ENCODE measurements at places on chromosomes 4 and X.

GRCh38 chr4:10006601-10007435, 14.5 kb downstream of the SLC2A9 start:
- DNase-seq, result no peak

DNA sequence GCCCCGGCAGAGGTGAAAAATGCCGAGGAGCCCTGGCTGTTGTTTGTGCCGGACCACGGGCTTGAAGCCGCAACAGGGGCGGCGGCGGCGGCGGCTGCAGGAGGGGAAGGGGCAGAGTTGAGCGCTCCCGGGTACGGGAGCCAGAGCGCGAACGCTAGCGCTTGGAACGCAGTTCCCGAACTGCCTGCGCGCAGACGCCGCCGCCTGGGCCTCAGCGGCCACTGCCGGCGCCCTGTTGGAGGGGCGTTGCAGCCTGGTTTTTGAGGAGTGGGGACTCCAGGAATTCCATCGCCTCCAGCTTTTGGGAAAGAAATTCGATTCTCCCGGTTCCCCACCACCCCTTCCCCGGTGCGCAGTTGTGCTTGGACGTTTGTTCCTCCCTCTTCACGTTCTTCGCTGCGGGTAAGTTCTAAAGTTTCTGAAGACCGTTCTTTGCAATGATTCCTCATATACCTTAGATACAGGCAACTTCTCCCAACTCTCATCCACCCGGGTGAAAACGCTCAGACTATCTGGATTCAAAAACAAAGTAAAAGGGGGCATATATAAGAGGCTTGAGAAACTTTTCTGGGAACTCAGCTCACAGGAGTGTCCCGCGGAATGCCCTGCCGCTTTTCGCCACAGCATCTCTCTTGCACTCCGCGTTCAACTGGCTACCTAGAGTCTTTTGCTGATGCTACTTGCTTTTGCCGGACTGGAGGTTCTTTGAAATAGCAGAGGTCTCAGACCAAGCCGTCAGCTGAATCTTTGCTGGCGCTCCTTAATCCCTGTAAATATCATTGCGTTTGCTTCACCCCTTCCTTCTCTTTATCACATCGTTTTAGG, 1.0 kb downstream of the FAT4 start:
- DNase-seq, result no peak

DNA sequence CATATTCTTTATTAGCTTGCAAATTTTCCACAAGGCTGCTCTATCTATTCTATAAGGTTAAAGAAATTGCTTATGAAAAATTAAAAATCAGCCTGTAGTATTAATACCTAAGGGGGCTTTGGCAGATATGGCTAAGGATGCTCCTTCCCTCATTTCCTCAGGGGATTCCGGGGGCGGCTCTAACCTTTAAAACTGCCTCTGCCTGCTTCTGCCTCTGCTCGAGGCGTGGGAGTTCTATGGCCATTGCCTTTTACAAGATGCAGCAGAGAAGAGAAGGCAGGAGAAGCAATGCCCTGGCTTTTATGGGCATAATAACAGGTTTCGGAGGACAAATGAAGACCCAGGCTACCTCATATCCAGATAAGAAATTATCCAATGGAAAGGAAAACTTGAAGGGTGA, 8.6 kb upstream of the CDKN2AIP start:
- no peak for DNase-seq

DNA sequence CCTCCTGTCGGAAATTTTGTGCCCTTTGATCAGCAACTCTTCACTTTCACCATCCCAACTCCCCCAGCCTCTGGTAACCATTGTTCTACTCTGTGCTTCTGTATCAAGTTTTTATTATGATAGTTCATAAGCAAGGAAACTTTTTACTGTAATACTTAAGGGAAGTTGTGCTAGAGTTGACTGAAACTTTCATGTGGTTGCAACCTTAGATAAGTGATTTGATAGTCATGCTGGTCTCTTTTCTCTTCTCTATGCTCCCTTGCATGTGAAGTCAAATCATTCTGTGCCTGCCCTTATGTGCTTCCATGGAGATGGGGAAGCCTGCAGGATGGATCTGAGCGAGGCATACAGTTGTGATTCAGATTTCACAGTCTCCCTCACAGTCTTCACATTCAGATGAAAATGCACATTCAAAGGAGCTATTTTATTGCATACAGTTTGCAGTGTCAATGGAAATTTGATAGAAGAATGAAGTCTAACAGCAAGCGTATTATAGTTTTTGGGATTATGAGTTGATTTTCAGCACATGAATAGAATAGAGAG, 1428.3 kb upstream of the TENM3 start:
- DNase-seq, result no peak

- no peak for DNase-seq
Observed at GRCh38 chr4:6549445-6549844, 25.5 kb upstream of the MAN2B2 start.

- no peak for DNase-seq
Observed at GRCh38 chr4:90234916-90235547, 107.8 kb downstream of the CCSER1 start.

- no peak for DNase-seq
Observed at GRCh38 chr4:168598191-168598590, 101.3 kb downstream of the PALLD start.

DNA sequence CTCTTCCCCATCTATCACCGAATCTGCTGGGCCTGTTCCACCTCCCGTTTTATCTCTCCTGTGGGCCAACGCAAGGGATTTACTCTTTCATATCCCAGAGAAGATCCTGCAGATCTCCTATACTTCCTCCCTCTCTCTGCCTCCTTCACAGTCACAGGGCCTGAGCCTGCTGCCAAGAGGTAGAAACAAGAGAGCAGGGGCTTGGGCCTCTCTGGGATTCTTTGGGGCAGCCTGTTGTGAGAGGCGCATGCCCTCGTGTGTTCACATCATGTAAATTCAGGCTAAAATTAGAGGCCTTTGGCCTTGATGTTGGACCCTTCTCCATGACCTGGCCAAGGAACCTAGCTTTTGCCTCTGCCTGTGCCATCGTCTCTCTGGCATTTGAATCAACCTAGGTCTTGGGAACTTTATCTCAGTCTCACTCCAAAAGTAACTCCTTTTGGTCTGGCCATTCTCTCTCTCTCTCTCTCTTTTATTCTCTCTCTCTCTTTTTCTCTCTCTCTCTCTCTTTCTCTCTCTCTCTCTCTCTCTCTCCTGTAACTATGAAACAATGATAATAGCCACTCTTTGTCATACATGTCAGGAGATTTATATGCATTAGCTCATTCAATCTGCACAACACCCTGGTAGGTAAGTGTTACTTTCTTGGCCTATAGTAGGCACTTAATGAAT, 20.0 kb upstream of the EFNB1 start:
- no peak for DNase-seq

DNA sequence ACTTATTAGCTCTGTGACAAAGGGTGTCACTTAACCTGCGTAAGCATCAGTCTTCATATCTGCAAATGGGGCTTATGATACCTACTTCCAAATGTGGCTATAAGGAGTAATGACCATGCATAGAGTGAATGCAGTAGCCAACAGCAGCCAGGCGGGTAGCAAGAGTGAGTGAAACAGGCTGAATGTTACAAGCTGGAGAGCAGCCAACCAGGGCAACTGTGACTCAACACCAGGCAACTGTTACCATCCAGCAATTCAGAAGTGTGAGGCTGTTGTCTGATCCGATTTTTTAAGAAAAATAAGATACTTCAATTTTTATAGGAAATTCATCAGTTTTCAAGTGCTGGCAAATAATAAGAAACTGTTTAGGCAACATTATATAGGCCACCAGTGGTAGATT, 270.2 kb upstream of the TAPT1 start:
- DNase-seq, result no peak

- DNase-seq, result no peak
Observed at GRCh38 chr4:152010710-152011079, 249.9 kb upstream of the GATB start.

DNA sequence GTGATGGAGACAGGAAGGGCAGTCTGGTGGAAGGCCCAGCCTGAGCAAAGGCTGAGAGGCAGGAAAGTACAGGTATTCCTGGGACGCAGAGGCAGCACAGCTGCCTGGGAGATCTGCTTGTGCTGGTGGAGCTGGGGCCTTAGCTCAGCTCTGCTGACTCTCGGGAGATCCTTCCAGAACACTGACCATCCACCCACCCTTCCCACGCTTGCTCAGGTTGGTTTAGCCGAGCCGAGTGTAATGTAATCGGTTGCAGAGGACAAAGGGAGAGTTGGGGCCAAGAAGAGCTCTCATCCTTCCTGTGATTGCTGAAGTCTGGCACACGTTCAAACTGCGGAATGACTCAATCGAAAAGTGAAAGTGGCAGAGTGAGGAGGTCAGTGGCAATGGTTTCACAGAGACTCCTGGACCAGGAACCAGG, 43.1 kb upstream of the GPR78 start:
- no peak for DNase-seq

DNA sequence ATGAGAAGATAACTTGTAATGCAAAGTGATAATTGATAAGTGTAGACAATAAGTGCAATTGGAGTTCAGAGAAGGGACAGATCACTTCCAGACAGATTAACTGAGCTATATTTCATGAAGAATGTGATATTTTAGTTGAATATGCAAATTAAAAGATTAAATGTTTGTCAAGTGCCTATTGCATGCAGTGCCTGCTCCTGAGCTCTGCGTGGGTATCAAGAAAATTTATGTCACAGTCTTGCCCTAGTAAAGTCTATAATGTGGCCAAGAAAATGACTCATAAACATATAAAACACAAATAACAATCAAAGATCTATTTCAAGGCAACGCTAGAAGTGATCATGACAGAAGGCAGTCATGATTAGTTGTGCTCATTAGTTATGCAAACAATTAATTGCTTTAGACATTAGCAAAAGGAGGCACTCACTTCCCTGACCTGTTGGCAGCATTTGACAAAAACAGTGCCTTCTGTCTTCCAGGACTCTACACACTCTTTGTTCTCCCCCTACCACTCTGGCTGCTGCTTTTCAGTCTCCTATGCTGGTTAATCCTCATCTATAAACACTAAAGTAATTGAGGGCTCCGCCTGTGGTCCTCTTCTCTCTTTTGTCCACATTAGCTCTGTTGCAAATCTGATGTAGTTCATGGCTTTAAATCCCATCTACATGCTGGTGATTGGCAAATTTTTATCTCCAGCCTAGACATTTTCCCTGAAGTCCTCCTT, 47.7 kb downstream of the ARHGEF38 start:
- no peak for DNase-seq

DNA sequence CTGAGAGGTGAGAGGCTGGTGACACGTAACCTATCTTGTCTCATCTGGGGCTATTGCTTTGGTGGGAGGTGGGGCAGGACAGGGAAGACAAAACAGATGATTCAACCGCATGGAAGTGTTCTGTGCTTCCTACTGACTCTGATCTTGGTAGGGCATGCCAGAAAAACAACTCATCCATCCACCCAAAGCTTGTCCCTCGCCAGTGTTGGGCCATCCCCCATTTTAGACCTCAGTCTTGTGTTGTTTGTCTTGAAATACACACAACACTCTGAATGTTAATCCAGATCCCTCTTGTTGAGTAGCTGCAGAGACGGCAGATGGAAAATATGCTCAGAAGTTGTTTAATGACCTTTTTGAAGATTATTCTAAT, 377 bp downstream of the CHRNA9 start:
- no peak for DNase-seq

DNA sequence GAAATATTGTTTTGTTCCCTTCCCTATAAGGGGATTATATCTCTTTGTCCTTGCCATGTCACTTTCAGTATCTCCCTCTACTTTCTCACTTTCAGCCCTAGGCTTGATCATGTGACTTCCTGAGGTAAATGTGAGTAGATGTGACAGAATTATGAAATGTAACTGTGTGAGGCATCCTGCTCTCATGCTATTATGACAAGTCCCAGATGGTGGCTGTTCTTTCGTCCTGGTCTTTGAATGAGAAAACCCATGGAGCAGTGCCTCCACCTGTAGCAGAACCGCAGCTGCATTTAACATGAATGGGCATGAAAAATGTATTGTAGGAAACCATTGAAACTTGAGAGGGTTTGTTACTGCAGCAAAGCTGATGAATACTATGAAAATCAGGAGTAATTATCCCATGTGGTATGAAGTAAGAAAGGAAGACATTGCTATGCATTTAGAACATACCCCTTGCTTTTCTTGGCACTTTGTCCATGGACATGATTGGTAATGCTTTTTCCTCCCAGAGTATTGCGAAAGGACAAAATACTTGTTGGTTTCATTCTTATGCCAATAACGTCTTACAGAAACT, 202.2 kb upstream of the GPRIN3 start:
- DNase-seq, result no peak

DNA sequence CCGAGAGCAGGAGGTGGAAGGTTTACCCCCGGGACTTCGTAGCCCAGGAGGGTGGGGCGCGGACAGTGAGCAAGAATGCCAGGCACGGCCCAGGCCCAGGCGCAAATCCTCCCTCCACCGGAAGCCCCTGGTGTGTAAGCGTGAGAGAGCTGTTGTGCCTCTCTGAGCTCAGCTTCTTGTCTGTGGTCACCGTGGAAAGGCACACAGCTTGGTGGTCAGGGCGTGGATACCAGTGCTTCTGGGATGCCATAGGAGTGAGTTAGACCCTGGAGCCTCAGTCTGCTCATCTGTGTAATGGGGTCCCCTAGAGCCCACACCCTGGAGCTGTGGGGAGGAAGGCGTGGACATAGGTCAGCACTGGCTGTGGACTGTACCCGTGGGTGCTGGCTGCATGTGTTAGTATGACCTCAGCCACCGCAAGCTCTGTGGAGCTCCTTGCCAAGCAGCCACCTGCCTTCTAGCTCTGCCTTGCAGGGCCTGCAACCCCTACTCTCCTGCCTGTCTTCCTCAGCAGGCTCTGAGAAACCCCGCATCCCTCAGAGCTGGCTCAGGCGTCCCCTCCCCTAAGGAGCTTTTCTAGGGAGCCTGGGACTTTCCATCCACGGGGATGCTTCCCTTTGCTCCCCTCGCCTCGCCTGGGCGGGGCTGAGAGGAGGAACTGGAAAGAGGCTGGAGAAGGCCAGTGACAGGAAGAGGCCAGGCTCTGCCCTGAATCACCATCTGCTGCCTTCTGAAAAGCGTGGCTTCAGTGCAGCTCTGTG, 28.0 kb upstream of the AFAP1 start:
- no peak for DNase-seq

DNA sequence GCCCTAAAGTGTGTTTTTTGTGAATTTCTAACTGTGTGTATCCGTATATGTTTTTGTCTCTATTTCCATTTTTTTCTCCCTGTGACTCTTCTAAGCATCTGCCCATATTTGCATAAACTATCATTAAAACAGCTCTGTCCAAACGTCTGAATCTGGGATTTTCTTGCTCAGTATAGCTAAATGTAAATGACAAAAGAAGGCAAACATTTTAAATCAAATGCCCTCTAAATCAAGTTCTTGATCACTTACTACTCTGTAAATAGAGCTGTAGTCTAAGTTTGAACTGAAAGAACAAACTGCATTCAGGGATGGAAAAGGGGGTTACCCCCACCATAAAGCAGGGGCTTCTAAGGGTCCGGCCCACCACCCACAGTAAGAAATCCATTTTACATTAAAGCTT, 432.0 kb upstream of the FAM241A start:
- no peak for DNase-seq

- no peak for DNase-seq
Observed at GRCh38 chrX:15216280-15216679, 53.6 kb downstream of the ASB9 start.

DNA sequence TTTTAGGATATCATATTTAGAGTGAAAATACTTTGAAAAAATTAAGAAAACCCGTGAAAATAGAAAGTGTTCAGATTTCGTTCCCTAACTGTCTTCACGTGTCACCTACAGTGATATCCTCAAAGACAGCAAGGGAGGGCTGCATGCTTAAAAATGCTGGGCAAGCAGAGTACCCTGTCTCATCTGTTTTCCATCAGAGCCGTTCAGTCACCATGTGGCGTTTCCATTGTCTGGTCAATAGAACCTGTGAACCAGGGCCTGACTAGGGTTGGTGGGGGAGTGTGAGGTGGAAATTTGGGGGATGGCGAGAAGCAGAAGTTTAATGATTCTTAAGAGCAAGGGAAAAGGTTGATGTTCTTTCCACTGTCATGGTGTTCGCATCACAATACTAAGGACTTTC, 173.9 kb downstream of the BMPR1B start:
- DNase-seq, result no peak

- no peak for DNase-seq
Observed at GRCh38 chr4:186651624-186652023, 72.0 kb downstream of the FAT1 start.
